ENCODE measurements at places on chromosomes 1 and 21. TPM values are rescaled to one million over a fixed set of nuclear protein-coding genes. Genes with fewer than 3 reads are reported as not detected.

DNA sequence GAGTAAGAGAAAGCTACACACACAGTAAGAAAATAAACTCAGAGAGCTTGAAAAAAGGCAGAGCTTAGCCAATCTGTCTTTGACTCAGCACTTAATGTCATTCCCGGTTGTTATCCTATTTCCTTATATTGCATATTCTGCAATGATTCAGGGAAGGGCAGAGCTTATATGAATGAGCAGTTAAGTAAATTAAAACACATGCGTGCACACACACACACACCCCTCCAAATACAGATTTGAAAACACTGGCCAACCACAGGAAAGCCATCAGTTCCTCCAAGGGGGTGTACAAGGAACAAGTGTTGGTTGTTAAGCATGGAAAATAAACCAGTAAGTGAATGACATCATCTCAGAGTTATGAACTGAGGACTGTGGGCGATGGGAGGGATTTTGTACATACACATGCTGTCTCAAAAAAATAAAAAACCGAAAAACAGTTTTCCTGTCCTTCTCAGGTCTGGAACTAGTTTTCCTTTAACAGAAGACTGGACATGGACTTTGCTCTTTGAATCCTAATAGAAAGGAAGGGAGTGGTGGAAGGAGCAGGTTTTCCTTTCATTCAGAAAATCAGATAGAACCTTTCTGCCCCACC, 1.0 kb downstream of the IQGAP3 start:
- DNase-seq: no peak

DNA sequence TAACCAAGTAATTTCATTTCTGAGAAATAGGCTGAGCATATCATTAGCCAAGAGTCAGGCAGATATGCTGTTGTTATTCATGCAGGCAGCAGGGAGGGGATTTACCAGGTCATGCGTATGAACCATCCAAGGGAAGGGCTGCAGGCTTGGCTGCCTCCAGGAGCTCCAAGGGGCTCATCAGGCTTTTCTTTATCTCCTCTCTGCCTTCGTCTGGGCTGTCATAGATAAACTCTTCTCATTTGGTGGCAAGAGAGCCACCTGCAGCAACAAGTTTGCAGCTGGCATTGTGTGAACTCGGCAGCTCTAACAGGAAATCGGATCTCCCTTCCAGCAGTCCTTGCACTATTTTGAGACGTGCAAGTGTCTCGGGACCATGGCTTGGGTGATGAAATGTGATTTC, 7.5 kb downstream of the CCDC27 start:
- DNase-seq: no peak

GRCh38 chr1:43970502-43970901, 692 bp downstream of the DPH2 start:
- no peak for DNase-seq

DNA sequence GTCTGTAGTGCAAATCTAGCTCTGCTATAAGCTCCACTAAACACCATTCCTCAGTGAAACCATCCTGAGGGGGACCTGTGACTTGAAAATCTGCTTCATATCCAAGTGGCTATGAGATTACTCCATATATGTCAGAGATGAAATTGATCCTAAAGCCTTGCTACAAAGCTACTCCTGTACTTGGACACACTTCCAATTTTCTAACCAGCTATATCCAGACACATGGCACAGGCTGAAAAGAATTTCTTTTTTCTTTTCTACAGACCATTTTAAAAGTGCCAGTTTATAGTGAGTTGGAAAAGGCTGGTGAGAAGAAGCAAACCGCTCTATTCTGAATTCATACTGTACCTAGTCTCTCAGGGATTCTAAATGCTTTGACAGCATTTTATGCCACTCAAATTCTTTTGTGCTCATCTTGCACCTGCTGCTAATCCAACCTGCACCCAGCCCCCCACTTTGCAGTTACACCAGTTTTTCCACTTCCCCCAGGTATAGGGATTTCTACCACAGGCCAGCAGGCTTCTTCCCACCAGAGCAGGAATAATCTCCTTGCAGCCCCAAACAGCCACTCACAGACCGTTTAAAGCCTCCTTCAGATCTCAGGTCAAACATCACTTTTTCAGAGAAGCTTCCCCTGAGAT, 112.5 kb downstream of the RERE start:
- peak; percentile 46 for DNase-seq

DNA sequence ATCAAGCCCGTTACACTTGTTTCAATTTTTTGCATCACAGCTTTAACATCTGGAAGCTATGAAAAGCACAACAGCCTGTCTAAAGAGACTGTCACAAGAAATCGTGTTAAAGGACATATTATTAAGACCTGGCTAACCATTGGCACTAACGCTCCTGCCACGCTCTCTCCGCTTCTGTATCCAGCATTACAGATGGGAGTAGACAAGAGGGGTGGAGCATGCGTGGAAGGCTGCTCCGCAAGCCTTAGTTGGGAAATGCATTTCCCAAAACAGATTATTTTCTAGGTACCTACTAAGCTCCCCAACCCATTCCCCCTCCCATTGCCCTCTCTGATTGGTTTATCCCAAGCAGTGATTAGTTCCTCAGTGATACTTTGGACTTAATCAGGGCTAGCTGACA, 72.4 kb downstream of the NTNG1 start:
- no peak for DNase-seq

Gene FCN3
- 33.4 TPM for total RNA-seq

Gene MIXL1
- not detected for total RNA-seq

Gene KAZN
- 14.8 TPM for total RNA-seq

Gene MAN1C1
- total RNA-seq: 60.4 TPM

Gene LENEP
- not detected for total RNA-seq
